Progenitor cell of endocrine pancreas (in vitro differentiated cells): ENCODE measurements at places on chromosomes 2 and 18.

DNA sequence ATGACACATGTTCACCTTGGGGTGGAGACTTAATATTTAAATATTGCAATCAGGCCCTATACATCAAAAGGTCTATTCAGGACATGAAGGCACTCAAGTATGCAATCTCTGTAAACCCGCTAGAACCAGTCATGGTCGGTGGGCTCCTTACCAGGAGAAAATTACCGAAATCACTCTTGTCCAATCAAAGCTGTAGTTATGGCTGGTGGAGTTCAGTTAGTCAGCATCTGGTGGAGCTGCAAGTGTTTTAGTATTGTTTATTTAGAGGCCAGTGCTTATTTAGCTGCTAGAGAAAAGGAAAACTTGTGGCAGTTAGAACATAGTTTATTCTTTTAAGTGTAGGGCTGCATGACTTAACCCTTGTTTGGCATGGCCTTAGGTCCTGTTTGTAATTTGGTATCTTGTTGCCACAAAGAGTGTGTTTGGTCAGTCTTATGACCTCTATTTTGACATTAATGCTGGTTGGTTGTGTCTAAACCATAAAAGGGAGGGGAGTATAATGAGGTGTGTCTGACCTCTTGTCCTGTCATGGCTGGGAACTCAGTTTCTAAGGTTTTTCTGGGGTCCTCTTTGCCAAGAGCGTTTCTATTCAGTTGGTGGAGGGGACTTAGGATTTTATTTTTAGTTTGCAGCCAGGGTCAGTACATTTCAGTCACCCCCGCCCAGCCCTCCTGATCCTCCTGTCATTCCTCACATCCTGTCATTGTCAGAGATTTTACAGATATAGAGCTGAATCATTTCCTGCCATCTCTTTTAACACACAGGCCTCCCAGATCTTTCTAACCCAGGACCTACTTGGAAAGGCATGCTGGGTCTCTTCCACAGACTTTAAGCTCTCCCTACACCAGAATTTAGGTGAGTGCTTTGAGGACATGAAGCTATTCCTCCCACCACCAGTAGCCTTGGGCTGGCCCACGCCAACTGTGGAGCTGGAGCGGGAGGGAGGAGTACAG lies 108.1 kb downstream of the XRCC5 start:
- DNase-seq, result no peak

DNA sequence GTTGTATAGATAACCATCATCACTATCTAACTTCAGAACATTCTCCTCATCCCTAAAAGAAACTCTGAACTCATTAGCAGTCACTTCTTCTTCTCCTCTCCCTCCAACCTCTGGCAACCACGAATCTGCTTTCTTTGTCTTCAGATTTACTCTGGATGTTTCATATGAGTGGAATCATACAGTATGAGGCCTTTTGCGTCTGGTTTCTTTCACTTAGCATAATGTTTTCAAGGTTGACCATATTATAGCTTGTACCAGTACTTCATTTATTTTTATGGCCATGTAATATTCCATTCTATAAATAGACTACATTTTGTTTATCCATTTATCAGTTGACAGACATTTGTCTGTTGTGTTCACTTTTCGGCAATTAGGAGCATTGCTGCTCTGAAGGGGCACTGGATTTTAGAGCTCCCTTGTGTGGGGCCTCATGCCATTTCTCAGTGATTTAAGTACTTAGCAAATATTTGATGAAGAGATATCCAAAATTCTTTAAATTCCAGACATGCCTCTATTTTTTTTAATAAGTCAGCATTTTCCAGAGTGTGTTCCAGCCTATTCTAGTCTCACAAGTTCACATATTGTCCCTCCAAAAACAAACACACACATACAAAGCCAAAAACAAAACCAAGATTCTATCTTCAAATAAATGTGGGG lies 22.5 kb upstream of the MAP3K20 start:
- no peak for DNase-seq

DNA sequence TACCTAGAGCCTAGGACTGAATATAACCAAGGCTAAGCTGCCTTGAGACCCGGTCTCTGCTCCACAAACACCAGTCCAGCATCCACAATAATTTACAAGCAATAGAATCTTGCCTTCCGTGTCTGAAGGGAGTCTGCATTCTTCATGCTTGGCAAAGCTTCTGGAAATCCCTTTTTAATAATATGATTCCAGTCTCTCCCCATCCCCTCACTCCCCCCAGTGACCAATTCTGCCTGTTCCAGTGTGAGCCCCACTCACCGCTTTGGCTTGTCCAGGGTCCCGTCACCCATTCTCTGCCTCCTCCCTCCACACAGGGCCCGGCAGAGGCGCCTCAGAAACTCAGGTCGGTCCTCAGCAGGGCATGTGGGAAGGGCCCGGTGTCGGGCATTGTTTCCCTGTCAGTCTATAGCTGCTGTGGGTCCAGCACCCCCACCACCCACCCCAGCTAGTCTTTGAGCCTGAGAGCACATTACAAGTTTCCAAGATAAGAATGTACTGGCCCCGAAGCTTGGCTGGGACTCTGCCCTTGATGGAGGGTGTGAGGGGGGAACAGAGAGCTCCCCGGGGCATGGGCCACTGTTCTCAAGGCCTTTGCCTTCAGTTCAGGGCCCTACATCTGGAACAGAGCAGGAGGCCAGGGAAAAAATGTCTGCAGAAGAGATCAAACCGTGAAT lies 129.7 kb upstream of the MYCN start:
- DNase-seq, result no peak

- no peak for DNase-seq
These were observed 95.7 kb downstream of the NEDD4L start for GRCh38 chr18:58139459-58140386.

DNA sequence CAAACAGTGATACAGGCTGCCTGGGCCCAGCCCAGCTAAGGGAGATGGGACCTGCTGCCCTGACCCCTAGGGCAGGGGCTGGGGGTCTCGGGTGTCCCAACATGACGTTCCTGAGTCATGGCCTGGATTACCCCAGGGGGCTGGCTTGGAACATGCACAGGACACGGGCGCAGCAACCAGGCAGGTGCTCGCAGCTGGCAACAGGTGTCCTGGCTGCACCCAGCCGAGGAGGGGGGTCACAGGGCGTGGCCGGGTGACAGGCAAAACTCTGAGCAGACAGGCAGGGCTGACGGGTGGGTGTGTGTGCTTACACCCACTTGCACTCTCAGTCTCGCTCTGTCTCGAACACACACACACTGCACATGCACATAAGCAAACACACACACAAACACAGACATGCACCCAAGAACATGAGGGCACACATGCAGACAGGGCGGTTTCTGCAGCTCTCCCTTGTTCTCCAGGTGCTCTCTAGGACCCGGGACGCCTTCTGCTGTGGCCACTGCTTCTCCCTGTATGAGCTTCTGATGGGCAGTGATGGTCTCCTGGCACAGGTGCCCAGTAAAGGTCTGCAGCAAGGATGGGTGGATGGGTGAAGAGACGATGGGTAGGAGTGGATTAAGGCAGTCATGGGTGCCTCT lies 33.7 kb upstream of the TAF1B start:
- no peak for DNase-seq

DNA sequence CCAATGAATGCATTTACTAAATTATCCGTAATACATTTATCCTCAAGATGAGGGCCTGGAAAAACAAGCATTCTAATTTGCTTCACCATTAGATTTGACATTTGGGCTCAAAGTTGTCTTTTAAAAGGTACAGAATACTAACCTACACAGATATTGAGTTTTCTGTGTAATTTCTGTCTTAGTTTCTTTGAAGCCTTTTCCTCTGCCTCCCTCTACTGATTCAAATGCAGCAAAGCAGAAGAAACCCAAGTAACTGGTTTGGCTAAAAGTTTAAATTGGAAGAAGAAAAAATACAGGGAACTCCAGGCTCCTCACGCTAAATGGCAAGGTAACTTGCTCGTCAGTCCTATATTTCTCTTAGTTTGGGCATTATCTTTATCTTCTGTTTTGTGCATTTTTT lies 53.3 kb upstream of the SLC5A7 start:
- DNase-seq, result no peak

GRCh38 chr2:135817951-135818350 lies 19.0 kb downstream of the LCT start:
- no peak for DNase-seq

GRCh38 chr18:31603315-31603714 lies 11.6 kb downstream of the TTR start:
- no peak for DNase-seq

DNA sequence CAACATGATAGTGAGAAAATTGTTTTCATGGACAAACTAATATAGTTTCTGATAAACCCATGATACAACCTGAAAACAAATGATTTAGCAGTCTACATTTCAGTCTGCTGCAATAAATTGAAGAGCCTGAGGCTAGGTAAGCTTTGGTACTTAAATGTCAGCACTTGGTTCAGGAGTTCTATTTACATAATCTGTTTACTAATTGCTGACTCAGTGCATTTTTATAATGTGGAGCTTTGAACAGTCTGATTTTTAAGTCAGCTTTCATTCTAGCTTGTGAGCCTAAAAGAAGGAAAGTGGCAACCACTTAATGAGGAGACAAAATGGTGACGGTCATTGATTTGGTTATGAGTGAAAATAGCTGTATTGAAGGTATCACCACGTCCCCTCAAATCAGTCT lies 488.6 kb downstream of the CPS1 start:
- DNase-seq, result no peak

GRCh38 chr2:183349091-183349490 lies 224.8 kb downstream of the NUP35 start:
- DNase-seq, result no peak

GRCh38 chr18:41789001-41789400 lies 166.0 kb upstream of the PIK3C3 start:
- no peak for DNase-seq

DNA sequence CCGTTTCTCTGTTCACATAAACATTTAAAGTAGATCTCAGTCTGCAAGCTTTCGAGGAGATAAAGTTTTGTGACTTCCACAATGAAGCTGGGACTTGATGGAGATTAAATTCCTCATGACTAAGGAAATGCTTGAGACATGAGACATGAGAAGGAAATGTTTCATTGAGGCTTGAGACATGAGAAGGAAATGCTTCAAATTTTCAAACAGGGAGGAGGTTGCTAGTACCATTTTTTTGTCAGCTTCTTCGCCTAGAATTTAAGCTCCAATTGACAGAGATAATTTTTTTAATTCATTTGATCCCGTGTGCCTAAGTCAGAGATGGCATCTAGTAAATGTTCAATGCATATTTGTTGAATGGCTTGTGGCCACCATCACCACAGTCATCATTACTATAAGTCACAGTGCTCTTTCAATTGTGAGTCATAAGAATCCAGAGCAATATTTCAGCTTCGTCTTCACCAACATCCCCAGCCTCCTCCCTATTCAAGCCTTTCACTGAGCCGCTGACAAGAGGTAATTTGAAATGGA lies 543 bp upstream of the MARCHF4 start:
- no peak for DNase-seq

DNA sequence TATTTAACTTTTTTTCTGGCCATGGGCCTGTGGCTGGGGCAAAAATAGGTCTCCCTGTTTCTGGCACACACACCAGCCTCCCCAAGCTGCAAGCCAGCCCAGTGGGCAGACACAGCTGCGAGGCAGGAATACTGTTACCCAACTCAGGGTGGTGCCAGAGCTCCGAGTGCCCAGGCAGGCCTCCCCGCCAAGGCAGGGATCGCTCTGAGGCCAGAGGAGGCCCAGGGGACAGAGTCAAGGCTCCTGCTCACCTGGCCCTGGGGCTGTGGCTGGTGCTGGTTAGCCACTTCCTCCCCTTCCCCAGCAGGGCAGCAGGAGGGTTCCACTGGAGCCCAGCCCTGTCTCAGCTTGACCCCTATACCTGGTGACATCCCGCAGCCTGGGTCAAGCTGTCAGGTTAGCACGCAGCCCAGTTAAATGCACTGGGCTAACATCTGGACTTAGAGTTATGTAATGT lies 67.1 kb upstream of the EPAS1 start:
- DNase-seq, result no peak

- DNase-seq, result no peak
These were observed 361.2 kb downstream of the RND3 start for GRCh38 chr2:150126143-150126740.

GRCh38 chr2:216607277-216607560 lies 26.0 kb upstream of the IGFBP2 start:
- DNase-seq, result no peak

DNA sequence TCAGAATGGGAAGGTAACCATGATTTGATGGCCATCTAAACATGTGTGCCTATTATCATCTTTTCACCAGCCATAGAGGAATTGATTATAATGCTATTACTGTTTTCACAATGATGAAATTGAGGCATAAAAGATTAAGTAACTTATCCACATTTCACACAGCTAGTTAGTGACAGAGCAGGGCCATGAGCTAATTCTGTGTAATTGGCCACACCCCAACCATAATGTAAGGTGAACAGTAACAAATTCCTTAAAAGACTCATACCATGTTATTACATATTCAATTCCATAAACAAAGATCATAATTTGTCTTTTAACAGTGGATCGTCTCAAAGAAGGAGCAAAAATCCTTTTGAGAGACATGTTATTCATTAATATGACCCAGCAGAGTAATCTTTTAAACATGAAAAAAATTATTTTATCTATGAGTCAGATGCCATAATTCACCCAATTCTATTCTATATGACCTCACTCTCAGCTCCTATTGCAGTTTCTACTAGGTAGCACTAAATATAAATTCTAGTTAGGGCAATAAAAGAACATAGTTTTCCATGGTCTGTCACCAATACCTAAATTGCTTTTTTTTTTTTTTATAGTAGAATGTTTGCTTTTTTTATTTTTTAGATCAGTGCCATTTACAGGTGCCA lies 475.8 kb upstream of the SLC39A10 start:
- DNase-seq, result no peak

DNA sequence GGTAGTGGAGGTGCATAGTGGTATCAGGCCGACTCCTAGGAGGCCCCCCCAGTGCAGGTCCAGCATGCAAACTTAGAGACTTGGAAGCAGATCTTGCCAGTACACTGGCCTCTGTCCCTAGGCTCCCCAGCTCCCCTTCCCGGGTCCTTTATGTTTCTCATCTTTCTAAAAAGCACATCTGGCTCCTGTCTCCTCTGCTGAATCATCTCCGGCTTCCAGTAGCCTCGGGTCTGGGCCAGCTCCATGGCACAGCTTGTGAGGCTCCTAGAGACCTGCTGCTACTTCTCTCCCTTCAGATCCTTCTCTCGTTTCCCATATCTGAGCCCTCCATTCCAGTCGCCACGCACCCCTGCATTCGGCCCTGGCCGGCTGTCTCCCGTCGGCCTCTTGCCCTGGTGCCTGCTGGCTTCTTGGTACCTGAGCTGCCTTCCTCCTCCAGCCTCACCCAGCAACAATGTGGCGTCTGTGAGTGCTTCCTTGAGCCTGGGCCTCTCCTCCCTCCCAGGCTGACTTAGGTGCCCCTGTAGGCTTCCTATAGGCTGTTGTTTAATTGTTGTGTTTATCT lies 6.6 kb downstream of the TRAF3IP1 start:
- no peak for DNase-seq
